ENCODE measurements at places on chromosomes 12 and 14.

GRCh38 chr12:91703491-91704283 is 442.0 kb downstream of the BTG1 start:
- no peak for DNase-seq

GRCh38 chr12:50725011-50725942 is 38.6 kb upstream of the ATF1 start:
- DNase-seq, result no peak

DNA sequence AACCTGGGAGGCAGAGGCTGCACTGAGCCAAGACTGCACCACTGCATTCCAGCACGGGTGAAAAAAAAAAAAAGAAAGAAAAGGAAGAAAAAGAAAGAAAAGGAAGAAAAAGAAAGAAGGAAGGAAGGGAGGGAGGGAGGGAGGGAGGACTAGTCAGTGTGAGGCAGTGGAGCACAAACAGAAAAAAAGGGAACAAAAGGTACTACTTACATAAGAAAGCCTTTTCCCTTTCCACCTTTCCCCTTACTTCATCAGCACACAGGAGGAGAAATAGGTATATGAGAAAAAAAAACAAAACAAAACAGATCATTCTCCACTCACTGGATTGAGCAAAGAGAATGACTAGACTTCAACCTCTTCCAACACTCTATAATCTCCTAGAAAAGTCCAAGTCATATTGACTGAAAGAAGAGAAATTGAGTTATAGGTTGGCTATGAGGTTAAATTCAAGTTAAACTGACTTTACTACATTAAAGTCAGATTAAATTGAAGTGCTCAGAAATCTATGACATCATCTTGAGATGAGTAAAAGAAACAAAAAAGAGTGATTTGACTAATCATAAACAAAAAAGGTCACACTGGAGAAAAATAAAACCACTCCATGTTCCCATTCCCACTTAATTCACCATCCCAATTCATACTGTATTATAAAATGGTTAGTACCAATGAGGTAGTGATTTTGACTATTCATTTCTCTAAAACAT is 43.6 kb downstream of the NOVA1 start:
- DNase-seq, result no peak

DNA sequence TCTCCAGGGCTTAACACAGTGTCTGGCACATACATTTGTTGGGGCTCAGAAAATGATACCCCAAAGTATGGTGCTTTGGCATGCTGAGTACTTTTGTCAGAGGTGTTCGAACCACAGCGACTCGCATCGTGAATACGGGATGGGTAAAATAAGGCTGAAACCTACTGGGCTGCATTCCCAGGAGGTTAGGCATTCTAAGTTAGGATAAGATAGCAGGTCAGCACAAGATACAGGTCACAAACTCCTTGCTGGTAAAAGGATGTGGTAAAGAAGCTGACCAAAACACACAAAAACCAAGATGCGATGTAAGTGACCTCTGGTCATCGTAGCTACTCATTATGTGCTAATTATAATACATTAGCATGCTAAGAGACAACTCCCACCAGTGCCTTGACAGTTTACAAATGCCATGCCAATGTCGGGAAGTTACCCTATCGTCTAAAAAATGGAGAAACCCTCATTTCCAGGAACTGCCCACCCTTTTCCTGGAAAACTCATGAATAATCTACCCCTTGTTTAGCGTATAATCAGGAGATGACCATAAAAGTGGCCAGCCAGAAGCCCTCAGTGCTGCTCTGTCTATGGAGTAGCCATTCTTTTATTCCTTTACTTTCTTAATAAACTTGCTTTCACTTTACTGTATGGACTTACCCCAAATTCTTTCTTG is 3.3 kb upstream of the AEBP2 start:
- DNase-seq, result no peak

DNA sequence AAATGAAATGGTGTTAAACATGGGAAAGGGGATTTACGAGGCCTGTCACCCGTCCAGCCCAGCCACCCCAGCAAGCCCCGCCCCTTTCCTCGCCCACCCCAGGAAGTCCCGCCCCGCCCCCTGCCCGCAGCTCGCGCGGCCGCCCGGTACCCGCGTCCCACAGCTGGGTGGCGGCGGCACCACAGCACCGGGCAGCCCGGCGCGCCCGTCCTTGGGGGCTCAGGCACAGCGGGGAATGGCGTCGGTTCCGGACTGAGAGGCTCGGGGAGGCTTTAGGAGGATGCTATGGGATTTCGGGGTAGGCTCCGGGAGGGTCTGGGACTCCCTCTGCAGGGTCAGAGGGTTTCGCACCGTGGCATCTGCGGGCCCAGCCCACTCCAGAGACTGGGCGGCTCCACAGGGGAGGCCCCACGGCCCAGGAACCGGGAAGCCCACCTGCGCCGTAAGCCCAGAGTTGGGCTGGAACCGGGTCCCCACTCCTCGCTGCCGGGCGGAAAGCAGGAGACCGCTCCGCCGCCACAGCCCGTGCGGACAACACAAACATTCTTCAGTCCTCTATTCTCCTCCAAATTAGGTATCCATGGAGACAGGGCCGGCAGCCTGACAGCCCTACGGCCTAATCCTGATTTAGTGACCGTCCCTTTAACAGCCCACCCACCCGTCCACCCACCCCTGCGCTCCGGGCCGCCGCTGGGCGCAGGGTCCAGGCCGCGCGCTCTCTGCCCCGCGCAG is 1.4 kb downstream of the FIGNL2 start:
- DNase-seq, result peak; percentile 36

GRCh38 chr12:76024942-76025600 is 6.5 kb downstream of the PHLDA1 start:
- DNase-seq, result peak; percentile 90

- DNase-seq, result no peak
These were observed 55.5 kb downstream of the CALM1 start for GRCh38 chr14:90452366-90452765.

GRCh38 chr12:54452628-54453027 is 20.8 kb downstream of the GTSF1 start:
- no peak for DNase-seq

DNA sequence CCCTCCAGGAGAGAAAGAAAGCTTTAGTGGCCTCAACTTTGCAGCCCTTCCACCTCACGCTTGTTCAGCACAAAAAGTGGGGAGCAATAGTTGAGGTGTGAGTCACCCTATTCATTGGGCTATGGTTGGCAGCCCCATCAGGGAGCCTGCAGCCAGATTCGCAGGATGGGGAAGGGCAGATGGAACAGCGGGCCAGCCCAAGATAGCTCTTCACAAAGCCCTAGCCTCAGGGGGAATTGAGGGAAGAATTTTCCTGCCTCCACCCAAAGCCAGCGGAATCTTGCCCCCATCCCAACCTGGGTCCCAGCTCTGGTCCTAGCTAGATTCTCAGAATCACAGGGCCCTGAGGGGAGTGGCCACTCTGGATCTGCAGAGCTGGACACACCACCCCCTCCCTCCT is 3.6 kb upstream of the KRT5 start:
- peak; percentile 25 for DNase-seq

- no peak for DNase-seq
These were observed 164.7 kb downstream of the SSPN start for GRCh38 chr12:26360062-26360461.

DNA sequence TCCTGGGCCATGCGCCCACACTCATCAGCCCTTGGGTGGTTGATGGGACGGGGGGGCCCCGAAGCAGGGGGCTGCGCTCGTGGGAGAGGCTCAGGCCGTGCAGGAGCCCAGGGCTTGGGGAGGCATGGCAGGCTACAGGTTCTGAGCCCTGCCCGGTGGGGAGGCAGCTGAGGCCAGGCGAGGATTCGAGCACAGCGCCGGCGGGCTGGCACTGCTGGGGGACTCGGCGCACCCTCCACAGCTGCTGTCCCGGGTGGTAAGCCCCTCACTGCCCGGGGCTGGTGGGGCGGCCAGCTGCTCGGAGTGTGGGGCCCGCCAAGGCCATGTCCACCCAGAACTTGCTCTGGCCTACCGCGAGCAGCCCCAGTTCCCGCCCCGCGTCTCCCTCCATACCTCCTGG is 295.8 kb upstream of the SEL1L start:
- DNase-seq, result no peak

DNA sequence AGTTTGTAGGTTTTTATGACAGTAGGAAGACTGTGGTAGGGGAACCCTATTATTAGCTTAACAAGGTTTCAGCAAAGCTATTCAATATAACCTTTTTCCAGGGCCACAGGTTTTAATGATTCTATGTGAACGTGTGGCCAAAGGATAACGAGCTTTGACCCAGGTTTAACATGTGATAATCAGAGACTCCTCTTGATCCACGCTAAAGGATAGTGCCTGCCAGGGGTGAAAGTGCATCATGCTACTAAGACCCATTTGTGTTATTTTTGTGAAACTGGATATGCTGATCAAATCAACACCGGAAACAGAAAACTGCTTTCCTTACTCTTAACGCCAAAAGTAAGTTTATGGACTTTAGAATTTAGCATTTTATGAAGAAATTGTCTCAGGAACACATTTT is 909 bp upstream of the TAOK3 start:
- DNase-seq, result no peak

DNA sequence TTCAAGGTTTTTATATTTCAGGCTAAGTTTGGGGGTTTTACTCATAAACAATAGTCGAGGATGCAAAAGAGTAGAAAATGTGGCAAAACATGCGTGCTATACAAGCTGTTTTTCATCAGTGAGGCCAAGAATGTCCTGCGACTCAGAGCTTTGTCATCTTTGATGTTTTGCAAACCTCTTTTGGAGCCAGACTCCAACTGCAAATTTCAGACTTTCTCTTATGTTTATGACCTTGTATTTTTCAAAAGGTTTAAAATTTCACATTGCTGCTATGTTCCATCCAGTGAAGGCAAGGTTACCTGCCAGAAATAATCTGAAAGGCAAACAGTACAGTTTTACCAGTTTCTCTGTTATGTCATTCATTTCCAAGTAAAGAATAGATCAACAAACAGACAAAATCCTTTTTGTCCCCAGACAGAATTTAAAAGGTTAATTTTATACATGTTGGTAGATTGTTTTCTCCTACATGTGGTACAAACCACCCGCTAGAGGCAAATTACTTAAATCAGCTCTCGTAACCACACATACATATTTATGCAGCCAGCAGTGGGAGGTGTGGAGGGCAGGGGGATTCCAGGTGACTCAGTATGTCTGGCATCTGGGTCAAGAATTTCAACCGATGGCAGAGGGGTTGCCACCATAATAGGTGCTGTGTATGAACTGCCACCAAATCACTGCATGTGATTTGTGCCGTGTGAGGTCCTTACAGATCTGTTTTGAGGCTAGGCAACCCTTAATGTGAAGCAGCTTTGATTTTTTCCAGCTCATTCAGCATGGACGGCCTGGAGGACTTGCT is 119.8 kb upstream of the CPM start:
- peak; percentile 91 for DNase-seq

- no peak for DNase-seq
These were observed 1.9 kb downstream of the ASCL1 start for GRCh38 chr12:102959391-102959790.

DNA sequence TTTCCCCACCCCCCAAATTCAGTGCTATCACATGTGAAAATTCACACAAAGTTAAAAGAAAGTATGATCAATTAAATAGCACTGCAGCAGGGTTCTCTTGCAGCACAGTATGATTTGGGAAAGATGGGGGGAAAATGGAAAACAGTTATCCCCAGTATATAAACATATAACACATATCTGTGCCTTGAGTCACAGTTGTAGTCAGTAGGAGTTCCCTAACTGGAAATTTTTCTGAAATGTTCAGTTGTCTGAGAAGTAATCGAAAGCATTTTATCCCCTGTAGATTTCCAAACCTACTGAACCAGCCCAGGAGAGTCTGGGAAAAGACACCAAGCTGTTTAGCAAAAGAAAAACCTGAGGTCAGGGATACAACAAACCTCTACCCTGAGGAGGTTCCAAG is 47.0 kb downstream of the C12orf50 start:
- DNase-seq, result peak; percentile 45

- DNase-seq, result peak; percentile 71
These were observed 2.6 kb upstream of the HAL start for GRCh38 chr12:95998611-95999286.

GRCh38 chr14:104384776-104385071 is 194.8 kb upstream of the C14orf180 start:
- DNase-seq, result no peak

GRCh38 chr14:24840204-24840893 is 206.4 kb upstream of the GZMB start:
- DNase-seq, result no peak

DNA sequence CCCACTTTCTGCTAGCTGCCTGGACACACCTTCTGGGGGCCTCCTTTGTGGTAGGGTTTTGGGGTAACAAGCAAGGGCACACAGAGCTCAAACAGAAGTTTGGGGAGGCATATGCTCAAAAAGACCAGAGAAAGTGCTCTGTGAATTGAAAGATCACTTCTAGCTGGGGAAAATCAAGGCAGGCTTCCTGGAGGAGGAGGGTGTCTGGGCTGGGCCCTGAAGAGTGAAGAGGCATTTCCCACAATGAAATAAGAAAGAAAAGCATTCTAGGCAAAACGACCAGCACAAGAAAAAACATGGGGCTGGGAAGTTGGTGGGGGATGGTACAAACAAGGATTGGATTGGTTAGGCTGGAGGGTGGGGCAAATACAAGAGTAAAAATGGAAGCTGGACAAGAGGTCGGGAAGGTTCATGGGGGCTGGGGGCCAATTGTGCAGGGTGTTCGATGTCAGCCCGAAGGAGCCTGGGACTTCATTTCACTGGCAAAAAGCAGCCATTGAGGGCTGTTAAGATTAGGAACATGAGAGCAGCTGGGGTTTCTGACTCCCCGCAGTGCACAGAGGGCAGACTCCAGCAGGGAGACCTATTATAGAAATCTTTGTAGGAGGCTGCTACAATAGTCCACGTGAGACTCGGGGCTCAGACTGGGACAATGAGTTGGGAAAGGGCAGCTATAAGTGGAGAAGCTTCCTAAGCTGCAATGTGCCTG is 51.5 kb upstream of the CMKLR1 start:
- no peak for DNase-seq

- no peak for DNase-seq
These were observed 881 bp upstream of the SOS2 start for GRCh38 chr14:50232276-50232642.

DNA sequence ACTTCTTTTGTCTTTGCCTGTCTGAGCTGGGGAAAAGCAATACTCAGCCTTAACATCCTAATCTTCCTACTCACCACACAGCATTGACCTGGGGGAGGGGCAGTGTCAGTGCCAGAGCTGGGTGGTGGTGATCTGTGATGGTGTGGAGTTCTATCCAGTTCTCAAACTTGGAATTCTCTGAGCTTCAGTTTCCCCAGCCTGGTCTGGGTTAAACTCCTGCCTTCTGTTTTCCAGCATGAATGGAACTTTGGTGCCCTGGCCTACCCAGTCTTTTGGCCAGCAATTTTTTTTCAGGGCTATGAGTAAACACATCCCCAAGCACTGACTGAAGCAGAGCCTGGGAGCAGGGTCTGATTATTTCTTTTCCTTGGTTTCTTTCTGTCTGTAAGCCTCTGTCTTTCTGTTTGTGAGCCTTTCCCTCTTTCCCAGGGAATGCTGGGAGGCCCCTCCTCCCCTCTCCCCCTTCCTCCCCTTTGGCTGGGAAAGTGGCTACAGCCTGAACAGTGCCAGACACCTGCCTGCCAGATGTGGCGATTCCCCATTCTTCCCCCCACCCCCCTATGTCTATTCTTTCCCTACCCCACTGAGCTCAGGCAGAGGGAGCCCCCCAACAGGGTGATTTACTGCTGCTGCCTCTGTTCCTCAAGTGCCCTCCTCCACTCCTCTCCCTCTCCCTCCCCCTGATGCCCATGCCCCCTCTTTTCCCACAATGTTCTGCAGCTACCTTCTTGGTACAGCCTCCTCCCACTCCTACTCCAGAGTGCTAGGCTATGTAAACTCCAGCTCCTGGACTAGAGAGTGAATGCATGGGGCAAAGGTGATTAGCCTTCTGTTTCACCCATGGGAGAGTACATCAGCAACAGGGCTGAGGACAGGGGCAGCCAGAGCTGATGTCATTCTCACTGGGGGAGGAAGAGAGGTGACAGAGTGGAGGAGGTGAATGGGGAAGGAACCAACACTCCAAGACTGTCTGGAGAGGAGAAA is 11.1 kb downstream of the GPR84 start:
- no peak for DNase-seq
